Ecto neural progenitor cell (in vitro differentiated cells): ENCODE measurements at places on chromosomes 7 and 10.
A peak's percentile ranks its signal among the peaks of the same experiment; 100 is the strongest.

- DNase-seq, result no peak
Measured at GRCh38 chr7:64602518-64602917, 39.6 kb upstream of the ZNF680 start.

DNA sequence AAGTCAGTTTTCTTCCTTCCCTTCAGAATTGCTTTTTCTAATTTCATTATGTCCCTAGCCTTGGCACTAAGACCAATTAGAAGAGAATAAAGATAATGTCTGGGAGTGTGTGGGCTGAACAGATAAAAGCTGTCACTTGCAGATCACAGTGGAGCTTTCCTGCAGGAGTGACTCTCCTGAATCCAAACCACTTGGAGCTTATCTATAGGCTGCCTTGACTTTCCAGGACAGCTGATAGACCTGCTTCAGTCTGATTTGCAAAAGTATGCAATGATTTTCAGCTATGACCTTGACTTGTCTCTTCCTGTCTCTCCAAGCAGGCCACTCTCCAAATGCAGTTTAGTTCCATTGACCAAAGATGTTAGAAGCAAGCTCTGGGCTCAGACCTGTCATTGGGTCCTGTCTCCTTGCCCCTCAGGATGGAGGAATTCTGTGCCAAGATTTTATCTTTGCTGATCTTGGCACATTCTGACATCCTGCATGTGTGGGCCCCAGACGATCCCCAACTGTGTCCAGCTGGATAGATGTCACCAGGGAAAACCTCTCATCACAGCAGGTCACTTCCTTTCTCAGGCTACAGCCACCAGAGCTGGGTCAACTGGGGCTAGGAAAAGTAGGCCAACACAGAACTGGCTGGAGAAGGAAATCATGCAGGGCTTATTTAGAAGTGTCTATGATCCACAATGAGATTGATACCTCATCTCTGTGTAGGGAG, 120.9 kb upstream of the ZNF438 start:
- no peak for DNase-seq

GRCh38 chr7:37297546-37297945, 151.1 kb downstream of the ELMO1 start:
- DNase-seq, result no peak

DNA sequence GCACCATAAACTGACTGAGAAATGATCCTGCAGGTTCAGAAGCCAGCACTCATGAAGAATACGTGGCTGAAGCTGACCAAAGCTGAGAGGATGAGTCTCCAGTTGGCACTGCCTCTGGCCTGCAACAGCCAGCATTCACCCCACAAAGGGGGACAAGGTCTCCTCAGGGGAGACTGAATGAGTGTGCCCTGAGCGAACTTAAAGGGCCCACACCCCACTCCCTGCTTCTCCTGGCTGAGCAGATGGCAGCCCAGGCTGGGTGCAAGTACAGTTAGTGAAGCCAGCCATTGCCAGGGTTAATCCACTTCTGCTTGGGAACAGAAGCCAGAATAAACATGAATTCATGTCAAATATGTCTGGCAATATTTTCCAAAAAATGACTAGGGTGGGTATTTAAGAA, 98.1 kb downstream of the PPP1R17 start:
- no peak for DNase-seq

- DNase-seq, result no peak
Measured at GRCh38 chr7:114973147-114973546, 51.3 kb downstream of the MDFIC start.

DNA sequence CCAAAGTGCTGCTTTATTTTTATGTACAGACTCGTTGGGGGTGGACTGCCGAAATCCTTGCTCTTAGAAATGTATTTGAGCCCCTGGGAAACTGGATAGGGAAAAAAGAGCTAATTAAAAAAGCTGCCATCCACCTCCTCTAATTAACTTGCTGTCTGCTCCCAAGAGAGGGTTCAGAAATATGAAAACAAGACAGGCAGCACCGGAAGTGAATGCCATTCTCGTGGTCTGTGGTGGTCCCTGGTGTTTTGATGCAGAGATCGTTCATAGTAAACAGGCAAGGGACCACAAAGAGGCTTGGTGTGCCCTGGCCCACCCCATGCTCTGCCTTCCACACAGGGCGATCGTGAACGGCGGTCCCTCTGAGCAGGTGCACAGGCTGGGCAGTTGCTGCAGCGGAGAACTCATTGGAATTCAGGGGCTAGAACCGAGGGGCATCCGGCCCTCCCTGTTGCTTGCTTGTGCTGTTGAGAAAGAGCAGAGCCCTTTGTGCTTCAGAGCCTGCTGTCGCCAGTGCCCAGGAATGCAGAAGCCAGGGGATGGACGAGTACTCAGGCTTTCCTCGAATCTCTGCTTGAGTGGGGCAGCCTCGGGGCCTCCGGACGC, 79.1 kb upstream of the BTBD16 start:
- DNase-seq, result peak; percentile 71
